ENCODE measurements at places on chromosomes 4 and X.

DNA sequence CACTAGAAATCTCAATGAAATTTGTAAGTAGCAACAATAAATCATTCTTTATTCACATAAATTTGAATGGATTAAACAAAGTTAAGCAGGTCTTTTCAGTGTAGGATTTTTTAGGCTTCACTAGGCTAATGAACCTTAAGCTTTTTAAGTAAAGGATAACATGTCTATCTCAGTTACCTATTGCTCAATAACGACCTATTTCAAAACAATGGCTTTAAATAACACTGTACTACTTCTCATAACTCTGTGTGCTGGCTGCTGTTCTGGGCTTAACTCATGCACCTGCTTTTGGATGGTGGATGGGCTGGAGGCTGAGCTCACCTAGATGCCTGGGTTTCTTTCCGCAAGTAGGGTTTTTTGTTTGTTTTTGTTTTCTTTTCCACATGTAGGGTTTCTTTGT lies 495.0 kb upstream of the SLIT2 start:
- DNase-seq, result no peak

- no peak for DNase-seq
These were observed 337.5 kb upstream of the SPANXN4 start for GRCh38 chrX:142688256-142688655.

- DNase-seq, result peak; percentile 2
These were observed 48.5 kb upstream of the CYSLTR1 start for GRCh38 chrX:78375894-78376293.

- no peak for DNase-seq
These were observed 305.3 kb downstream of the TRIML1 start for GRCh38 chr4:188444500-188444899.

- DNase-seq, result no peak
These were observed 3.5 kb downstream of the ZAR1 start for GRCh38 chr4:48493452-48494100.

- no peak for DNase-seq
These were observed 134.6 kb upstream of the MAB21L2 start for GRCh38 chr4:150447356-150447755.

GRCh38 chrX:34849371-34849770 lies 93.2 kb upstream of the FAM47B start:
- DNase-seq, result no peak

- no peak for DNase-seq
These were observed 24.2 kb upstream of the SMIM20 start for GRCh38 chr4:25889589-25890503.

DNA sequence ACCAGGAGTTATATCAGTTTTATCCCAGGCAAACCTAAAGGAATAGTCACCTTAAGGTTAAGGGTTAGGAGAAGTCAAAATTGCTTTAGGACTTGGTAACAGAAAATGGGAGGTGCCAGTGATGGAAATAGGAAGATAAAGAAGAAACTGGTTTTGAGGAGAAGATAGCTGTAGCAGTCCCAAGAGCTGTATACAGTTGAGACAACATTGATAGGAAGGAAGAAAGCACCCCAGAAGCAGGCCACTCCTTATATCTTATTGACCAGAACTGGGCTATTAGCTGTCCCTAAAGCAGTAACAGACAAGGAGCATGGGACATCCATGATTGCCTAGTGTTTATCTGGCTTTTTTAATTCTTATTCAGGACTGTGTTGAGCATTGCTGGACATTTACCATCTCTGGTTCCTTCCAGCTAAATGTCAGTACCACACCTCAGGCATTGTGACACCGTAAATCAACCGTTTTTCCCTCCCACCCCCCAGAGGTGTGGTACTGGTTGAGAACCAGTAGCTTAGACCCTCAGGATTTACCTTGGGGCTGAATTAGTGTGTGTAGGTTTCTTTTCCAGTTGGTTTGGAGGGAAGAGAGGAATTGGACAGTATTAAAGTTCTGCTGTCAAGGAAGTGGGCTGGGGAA lies 2.0 kb upstream of the PGRMC2 start:
- no peak for DNase-seq

- no peak for DNase-seq
These were observed 61.2 kb downstream of the TMEM150C start for GRCh38 chr4:82500435-82501153.

GRCh38 chrX:130555341-130555740 lies 153.6 kb downstream of the RBMX2 start:
- DNase-seq, result no peak

- no peak for DNase-seq
These were observed 72.0 kb downstream of the JAKMIP1 start for GRCh38 chr4:6128221-6128850.

GRCh38 chr4:47624031-47624441 lies 139.0 kb downstream of the ATP10D start:
- DNase-seq, result no peak

- DNase-seq, result peak; percentile 21
These were observed at the start of gene MMRN1 for GRCh38 chr4:89894649-89895550. MMRN1 (plus strand) TSS chr4:89894854; CDS start chr4:89894972, 118 bp downstream.

DNA sequence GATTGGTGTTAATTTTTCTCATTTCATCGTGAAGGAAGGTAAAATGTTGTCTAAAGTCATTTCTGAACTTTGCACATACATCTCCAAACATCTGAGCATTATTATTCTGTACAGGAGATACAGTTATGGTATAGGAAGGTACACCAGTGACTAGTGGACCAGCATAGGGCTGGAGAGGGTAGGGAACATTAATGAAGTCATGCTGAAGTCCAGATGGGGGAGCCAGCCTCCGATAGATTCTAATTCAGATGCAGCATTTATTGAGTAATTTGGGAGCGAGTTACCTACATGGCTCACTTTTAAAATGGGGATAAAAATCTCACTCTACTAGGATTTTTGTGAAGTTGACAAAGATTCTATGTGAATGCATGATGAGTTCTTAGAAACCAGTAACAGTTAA lies 34.9 kb downstream of the AMELX start:
- no peak for DNase-seq

- no peak for DNase-seq
These were observed 72.8 kb upstream of the MTNR1A start for GRCh38 chr4:186628058-186628711.

DNA sequence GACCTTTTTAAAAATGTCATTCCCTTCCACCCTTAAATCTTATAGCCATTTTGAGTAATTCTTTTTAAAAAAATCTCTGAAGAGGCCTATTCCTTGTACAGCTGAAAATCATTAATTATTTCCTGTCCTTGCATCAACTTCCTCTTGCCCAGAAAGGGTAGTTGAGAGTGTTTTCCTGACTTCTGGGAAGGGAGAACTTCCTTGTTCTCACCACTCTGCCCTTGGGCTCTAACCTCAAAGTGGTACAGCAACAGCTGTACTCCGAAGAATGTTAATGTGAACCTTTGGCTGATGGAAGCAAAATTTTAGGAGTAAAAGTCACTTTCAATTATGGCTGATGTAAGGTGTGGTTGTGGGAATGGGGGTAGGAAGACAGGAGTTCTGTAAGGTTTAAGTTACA lies 15.1 kb upstream of the FABP2 start:
- DNase-seq, result no peak

- DNase-seq, result peak; percentile 35
These were observed 108.4 kb downstream of the DOCK11 start for GRCh38 chrX:118603981-118604380.

DNA sequence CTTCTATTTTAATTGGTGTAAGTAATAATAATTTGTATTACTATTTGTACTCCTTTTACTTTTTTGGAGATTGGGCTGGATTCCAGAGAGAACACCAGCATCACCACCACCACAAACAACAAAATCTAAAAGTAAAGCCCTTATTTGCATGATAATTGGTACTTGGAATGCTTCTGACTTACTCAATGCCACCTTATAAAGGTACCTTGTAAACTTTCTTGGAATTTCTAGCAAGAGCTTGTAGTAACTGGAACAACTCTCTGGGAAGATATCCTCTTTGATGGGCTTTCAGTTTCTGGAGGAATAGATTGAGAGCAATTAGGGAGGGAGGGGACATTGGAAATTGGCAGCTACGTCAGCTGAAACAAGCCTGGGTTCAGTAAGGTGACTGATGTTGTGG lies 20.2 kb upstream of the PITX2 start:
- DNase-seq, result no peak

DNA sequence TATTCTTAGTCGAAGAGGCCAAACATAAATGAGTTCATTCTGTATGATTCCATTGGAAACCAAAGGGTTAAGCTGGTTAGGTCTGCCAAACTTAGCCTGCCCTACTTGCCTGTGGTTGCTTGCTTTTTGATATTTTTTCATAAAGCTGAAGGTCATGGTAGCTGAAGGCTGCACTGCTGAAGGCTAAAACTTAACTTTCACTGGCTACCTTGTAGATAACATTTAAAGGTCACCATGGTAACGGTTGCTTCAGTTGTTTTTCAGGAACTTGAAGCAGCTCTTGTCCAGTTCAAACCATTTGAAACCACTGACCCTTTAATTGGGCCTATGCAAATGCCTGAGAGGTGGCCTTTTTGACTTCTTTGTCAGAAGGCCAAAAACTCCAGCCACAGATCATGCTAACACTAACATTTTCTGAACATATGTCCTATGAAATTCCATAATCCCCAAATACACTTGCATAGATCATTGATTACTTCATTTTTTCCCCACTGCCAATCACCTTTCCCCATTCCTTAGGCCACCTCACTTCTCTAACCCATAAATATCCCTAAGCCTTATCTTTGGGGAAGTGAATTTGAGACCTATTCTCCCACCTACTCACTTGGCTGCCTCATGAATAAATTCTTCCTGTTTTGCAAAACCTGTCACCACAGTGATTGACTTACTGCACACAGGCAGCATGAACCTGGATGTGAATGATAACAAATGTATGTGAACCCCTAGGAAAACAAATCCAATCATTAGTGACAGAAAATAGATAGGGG lies 10.7 kb upstream of the SMIM10L2A start:
- no peak for DNase-seq

- no peak for DNase-seq
These were observed 347.4 kb downstream of the BCOR start for GRCh38 chrX:39750256-39750790.

DNA sequence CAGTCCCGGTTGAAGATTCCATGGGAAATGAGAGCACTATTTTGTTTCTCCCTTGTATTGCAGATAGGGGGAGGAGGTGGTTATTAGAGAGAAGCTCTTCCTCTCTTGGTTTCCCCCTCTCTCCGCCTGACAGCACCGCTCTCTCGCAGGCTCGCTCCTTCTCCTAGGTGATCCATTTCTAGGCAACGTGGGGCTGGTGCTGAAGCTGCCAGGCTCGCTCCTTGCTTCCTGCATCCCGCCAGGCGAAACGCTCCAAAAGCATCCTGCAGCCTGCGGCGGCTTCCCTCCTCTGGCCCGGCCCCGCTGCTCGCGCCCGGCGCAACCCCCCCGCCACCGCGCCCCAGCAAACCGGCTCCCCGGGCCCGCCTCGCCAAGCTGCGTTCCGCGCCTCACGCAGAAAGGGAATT lies at the start of gene GRID2:
TSS of gene GRID2 (plus strand) at position 346 of the 407 bp plus-strand sequence.
- no peak for DNase-seq

GRCh38 chr4:82704156-82704555 lies 94.4 kb downstream of the SCD5 start:
- DNase-seq, result no peak

DNA sequence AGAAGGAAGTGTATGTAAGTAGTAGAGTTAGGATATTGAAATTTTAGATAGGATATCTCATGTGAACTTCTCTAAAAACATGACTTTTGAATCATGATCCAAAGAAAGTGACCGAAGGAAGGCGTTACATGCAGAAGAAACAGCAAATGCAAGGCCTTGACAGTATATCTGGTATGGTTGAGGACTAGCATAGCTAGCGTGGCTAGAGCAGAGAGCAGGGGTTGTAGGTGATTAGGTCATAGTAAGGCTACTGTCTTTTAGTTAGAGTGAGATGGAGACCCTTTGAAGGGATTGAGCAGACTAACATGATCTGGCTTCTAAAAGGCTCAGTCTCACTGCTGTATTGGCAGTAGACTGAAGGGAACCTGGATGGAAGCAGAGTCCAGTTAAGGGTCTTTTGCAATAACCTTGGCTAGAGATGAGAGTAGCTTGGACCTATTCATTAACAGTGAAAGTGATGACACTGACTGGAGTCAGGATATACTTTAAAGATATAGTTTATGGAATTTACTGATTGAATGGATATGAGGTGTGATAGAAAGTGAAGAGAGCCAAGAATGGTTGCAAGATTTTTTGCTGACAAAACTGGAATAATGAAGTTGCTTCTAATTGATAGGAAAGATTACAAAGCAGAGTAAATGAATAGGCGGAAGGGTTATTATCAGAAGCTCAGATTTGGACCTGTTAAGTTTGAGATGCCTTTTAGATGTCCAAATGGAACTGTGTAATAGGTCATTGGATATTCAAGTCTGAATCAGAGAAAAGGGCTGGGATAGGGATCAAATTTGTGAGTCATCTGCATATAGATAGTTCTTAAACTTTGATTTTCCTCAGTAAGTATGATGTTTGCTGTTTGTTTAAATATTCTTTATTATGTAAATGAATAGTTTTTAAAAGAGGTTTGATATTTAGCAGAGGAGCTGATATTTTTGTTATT lies 59.8 kb downstream of the MRPL1 start:
- DNase-seq, result no peak

- DNase-seq, result no peak
These were observed 303.5 kb upstream of the GALNT7 start for GRCh38 chr4:172865103-172865502.

GRCh38 chr4:82232891-82233290 lies 140.9 kb downstream of the HNRNPD start:
- no peak for DNase-seq

GRCh38 chrX:11759172-11759460 lies 1.1 kb downstream of the MSL3 start:
- no peak for DNase-seq
